A673 (cell line): ENCODE measurements at places on chromosomes 11 and 22.

- DNase-seq: no peak
Measured at GRCh38 chr11:2135018-2135569, 4.1 kb downstream of the IGF2 start.

GRCh38 chr22:33221568-33221967 is 163.4 kb upstream of the SYN3 start:
- DNase-seq: no peak

DNA sequence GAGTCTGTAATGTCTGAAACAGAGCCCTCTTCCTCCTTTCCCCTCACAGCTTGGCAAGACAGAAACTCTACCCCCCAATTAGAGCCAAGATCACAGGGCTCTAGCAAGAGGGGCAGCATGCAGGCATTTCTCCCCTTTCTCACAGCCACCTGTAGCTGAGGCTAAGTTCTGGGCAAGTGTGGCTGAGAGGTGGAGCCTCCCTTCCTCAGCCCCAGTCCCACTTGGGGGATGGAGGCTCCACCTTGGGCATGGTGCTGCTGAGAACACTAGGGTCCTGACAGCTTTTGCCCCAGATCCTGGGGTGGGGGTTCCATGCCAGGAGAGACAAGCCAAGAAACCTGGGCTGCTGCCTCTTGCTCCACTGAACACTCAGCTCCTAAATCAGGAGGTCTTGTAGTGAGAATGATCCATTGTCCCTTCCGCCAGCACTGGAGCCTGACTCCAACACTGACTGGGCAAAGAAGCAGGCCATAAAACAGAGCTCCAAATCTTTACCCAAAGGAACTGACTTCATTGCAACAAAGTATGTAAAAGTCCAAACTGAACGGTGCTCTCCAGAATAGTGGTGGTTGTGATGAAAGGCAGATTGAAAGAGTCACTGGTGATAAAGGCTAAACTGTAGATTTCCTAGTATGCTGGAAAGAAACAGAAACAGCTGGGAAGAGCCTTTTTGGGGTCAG is 25.6 kb downstream of the NARS2 start:
- DNase-seq: no peak

- no peak for DNase-seq
Measured at GRCh38 chr11:45094958-45095690, 51.3 kb upstream of the PRDM11 start.
